Activated naive CD8-positive, alpha-beta T cell treated with anti-CD3 and anti-CD28 coated beads, Interleukin-2, amount 10 ng/mL, durations not matched to agents 7 days and 5 days (primary cell): ENCODE measurements at places on chromosomes 13 and 19.

DNA sequence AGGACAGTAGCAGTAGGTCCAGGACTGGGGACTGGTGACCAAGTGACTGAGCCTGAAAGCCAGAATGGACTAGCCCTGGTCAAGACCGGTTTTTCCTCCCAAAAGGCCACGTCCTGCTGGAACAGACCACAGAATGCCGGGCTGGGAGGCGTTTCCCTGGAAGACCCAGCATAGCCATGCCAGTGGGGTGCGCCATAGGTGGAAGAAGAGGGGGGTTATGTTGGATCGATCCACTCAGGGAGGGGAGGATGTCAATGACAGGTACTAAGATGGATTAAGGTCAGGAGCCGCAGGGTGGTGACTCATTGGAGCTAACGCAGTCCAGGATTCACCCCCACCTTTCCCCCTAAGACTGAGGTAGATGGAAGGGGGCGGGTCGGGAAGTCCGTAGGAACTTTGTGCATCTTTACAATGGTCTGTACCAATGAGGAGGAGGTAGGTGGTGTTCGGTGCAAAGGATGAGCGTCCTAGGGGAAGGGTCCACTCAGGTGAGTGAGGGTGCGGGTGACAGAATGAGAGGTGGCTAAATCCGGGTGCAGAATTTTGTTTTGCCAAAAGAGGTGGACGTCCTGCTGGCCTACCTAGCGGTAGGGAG is 21.0 kb downstream of the VASP start:
- H3K36me3 ChIP-seq, result peaks cover 20% of the 10 kb centered on the region
- H3K27me3 ChIP-seq, result no peaks in the 10 kb centered on the region
- H3K27ac ChIP-seq, result no peak overlapping the region
- H3K4me3 ChIP-seq, result no peak overlapping the region
- H3K4me1 ChIP-seq, result peaks cover 19% of the 10 kb centered on the region

GRCh38 chr13:110873639-110874507 is 41.0 kb downstream of the ANKRD10 start:
- peaks cover 11% of the 10 kb centered on the region for H3K4me1 ChIP-seq
- no peak overlapping the region for H3K4me3 ChIP-seq
- peaks cover 35% of the 10 kb centered on the region for H3K27me3 ChIP-seq
- DNase-seq, result no peak
- no peak overlapping the region for H3K27ac ChIP-seq

DNA sequence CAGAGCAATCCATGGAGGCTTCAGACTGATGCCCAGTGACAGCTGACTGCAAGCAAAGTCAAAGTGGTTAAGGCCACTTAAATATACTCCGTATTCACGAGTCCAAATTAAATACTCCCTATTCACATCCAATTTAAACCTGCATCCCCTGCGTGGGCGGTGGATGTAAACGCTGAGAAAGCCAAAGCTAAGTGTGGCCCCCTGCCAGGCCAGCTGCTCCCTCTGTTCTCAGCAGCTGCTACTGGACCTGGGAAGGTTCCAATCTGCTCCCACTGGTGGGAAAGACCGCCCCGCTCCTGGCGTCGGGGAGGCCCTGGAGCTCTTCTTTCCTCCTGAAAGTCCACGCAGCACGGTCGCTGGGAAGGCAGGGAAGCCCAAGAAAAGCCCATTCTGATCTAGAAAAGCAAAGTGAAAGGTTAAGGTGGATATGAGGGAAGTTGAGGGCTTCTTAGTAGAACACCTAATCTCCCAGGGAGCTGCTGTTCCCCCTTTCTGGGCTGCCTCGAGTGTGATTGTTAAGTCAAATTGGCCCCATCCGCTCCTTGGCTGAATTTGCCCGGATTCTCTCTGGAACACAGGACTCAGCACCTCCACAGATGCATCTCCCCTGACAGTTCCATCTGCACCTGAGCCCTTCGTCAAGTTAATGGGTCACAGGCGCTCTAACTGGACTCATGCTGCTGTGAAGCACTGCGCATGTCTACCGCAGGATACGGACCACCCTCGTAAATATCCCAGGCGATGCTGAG is 205.5 kb downstream of the USP12 start:
- H3K4me1 ChIP-seq, result peaks cover 1% of the 10 kb centered on the region
- no peak for DNase-seq
- no peaks in the 10 kb centered on the region for H3K27me3 ChIP-seq
- H3K36me3 ChIP-seq, result no peaks in the 10 kb centered on the region

DNA sequence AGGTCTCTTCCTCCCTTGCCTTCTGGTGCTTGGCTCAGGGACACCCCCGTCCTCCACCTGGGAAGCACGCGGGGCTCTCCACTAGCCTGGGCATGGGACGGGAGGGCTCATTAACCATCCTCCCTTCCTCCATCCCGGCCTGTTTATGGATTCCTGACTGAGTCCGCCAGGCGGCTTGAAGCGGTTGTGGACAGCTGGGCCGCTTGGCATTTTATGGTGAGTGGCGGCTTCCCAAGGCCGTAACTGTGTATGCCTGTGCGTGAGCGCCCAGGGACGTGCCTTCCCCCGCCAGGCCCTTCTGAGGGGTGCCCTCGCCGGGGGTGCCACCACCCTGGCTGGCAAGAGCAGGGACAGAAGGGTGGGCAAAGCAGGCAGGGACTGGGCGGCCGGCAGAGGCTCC is 202.8 kb downstream of the URI1 start:
- H3K4me1 ChIP-seq, result no peaks in the 10 kb centered on the region
- no peaks in the 10 kb centered on the region for H3K27me3 ChIP-seq
- H3K27ac ChIP-seq, result no peak overlapping the region
- no peak for DNase-seq
